ENCODE measurements at places on chromosomes 4 and X. TPM values are rescaled to one million over a fixed set of nuclear protein-coding genes. Genes with fewer than 3 reads are reported as not detected.

CDKL5 gene
- 1.5 TPM for total RNA-seq

BBS12 gene
- total RNA-seq, result 0.74 TPM

APLN gene
- 3.5 TPM for total RNA-seq

DRP2 gene
- total RNA-seq, result 0.54 TPM

PRRG1 gene
- total RNA-seq, result not detected

LONRF3 gene
- 1.7 TPM for total RNA-seq

TCEAL7 gene
- not detected for total RNA-seq

RHOXF2 gene
- total RNA-seq, result not detected

SMIM43 gene
- not detected for total RNA-seq

SEC31A gene
- total RNA-seq, result 77.1 TPM

FGG gene
- not detected for total RNA-seq

TEX11 gene
- not detected for total RNA-seq

RAB33A gene
- 28.2 TPM for total RNA-seq

FABP2 gene
- not detected for total RNA-seq

MAOA gene
- total RNA-seq, result 1.9 TPM
